ENCODE measurements at places on chromosomes 7 and 10.

DNA sequence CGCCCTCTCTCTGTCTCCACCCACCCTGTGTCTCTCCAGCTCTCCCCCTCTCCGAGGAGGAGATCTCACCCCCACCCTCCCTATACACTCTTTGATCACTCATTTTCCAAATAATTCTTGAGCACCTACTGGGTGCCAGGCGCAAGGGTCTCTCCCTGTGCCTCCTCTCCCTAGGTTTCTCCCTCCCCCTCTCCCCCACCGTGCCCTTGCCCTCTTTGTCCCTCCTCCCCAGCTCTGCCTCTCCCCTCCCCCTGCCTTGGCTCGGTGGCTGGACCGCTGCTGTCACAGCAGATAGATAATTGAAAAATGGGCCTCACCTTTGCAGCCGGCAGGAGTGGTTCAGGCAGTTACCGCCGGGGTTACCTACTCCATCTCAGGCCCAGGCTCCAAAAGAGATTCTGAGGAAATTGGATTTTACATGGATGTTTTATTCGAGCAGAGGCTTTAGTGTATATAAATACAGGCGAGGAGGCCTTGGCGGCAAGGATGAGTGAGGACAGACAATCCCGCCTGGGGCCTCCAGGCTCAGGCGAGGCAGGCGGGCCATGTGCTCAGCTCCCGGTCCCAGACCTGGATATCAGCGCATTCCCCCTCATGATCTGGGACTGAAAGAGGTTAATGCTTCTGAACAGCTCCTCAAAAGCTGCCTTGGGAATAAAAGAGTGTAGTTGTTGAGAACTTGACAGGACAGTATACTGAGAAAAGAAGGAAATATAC is 60.8 kb upstream of the BTRC start:
- no peak for DNase-seq

- DNase-seq, result no peak
Measured at GRCh38 chr10:86644152-86644793, 10.1 kb upstream of the OPN4 start.

DNA sequence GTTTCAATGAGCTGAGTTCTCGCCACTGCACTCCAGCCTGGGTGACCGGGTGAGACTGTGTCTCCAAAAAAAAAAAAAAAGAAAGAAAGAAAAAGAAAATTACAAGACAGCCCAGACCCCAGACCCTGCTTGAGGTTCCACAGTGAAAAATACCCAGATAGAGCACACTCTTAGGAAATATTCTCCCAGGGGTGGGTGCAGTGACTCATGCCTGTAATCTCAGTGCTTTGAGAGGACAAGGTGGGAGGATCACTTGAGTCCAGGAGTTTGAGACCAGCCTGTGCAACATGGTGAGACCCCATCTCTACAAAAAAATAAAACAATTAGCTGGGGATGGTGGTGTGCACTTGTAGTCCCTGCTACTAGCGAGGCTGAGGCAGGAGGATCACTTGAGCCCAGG is 41.1 kb upstream of the GTF2IRD1 start:
- no peak for DNase-seq

GRCh38 chr7:96686305-96686704 is 23.3 kb downstream of the SEM1 start:
- DNase-seq, result no peak

DNA sequence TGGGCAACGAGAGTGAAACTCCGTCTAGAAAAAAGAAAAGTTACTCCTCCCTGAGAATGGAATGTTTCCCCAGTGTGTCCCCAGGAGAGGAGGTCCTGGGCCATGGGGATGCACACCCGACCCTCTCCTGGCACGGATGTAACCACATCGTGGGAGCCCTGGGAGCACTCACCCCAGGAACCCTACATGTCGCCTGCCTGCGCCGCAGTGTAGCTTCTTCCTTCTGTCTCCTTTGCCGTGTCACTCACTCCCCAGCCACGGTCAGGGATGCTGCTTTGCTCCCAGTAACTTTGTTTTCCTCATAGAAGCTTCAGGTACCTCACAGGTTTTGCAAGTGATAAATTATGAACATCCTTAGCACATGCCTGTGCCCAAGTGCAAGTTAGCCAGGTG is 82.0 kb downstream of the EZH2 start:
- DNase-seq, result no peak

DNA sequence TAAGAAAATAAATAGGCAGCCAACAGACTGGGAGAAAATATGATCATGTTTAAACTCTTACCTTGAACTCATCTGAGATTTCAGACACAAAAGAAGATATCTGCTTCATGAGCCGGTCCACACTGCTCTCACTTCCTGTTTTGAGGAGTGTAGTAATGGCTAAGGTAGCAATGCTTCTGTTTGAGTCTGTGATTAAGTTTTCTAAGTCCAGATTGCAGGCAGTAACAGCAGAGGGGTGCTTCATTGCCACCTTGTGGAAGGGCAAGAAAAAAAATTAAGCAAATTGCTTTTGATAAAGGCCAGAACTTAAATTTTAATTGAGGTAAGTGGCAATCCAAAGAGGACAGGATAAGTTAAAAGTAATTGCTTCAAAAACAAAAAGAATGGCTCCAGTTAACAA is 69.1 kb downstream of the MEST start:
- no peak for DNase-seq

GRCh38 chr7:132777414-132777813 is 201.1 kb upstream of the PLXNA4 start:
- no peak for DNase-seq

- DNase-seq, result no peak
Measured at GRCh38 chr10:1762076-1762475, 24.8 kb upstream of the ADARB2 start.

All from stimulated activated CD8-positive, alpha-beta memory T cell treated with anti-CD3 and anti-CD28 coated beads, Interleukin-4, amount 100 ng/mL, for 1 hour (primary cell).